DMS53 (cell line): ENCODE measurements at places on chromosomes 16 and 17.

DNA sequence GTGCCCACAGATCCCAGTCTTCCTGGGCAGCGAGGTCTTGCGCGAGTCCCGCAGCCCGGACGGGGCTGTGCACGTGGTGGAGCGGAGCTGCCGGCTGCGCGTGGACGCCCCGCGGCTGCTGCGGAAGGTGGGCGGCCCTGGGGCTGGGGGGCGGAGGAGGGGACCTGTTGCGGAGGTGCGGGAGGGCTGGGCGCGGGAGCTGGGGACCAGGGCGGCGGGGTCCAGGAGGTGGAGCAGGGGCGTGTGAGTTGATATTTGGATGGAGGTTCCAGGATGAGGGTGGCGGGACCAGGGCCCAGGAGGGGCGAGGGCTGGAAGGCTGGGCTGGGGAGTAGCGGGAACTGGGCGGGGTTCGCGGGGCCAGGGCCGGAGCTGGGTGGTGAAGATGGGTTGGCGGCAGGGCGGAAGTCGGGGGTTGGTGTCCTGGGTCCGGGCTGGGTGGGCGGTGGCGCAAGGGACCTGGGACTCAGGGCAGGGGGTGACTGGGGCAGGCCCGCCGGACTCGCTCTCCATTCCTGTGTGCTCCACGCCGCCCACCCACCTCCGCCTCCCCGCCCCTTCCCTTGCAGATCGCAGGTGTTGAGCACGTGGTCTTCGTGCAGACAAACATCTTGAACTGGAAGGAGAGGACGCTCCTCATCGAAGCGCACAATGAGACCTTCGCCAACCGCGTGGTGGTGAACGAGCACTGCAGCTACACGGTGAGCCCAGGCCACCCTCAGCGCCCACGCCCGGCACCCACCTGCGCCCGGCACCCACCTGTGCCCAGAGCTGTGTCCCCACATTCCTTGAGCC, 29.6 kb downstream of the SEC14L5 start:
- peak; percentile 51 for DNase-seq

DNA sequence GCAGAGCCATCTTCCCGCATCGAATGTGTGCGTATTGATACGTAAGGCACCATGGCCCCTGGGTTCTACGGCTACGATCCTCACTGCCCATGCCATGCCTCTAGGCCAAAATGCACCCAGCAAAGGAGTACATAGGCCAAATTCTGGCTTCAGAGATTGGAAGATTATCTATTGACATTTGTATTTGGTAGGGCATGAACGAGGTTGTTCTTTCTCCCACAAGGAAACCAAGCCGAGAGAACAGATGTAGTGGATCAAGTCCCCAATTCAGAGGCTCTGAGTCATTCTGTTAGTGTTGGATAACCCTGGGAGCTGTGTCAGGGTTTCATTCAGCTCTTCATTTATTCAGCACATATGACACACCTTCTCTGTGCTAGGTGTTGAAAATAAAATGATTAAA, 36.5 kb downstream of the HOXB1 start:
- peak; percentile 41 for DNase-seq

DNA sequence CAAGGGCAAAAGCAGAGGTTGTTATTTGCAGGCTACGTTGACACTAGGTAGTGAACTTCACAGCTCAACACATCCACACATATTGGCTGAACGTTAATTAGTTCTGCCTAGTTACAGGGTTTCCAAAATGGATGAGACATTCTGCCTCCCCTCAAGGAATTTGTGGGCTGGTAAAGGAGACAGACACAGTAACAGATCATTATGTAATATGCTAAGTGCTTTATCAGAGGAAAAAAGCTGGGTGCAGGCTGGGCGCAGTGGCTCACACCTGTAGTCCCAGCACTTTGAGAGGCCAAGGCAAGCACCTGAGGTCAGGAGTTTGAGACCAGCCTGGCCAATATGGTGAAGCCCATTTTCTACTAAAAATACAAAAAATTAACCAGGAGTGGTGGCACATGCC, 26.2 kb downstream of the BMERB1 start:
- DNase-seq, result no peak

GRCh38 chr16:49466881-49467280, 93.3 kb downstream of the C16orf78 start:
- DNase-seq, result no peak

DNA sequence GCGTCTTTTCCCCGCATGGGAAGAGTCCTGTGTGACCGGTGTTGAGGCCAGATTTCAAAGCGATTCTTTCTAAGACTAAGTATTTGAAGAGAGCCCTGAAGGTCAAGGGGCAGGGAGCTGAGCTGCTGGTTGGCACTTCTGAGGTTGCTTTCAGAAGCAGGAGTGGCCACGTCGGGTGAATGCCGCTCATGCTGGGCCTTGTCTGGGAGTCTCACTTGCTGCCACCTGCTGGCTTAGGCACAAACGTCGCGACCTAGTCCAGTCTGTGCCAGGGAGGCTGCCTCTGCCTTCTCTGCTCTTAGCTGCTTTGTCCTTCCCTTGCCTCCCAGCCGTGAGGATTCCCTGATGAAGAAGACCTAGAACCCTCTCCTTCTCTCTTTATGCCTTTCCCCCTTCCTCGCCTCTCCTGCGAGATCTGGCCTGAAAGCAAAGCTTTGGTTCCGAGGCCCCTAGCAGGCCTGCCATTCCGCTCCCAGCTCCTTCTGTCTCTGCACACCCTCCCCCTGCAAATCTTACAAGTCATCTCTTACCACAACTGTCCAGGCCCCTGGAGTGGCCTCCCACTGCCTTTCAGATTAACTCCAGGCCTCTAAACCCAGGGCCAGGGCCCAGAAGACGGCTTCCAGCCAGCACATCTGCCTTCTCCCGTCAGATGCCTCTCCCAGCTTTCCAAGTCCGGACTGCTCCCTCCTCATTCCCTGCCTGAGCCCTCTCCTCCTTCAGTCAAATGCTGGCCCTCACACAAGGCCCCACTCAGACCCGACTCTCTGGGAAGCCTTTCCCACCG, 11.4 kb downstream of the CTNS start:
- peak; percentile 78 for DNase-seq

- DNase-seq, result no peak
These were observed 146.0 kb downstream of the FTO start for GRCh38 chr16:53849994-53850393.

DNA sequence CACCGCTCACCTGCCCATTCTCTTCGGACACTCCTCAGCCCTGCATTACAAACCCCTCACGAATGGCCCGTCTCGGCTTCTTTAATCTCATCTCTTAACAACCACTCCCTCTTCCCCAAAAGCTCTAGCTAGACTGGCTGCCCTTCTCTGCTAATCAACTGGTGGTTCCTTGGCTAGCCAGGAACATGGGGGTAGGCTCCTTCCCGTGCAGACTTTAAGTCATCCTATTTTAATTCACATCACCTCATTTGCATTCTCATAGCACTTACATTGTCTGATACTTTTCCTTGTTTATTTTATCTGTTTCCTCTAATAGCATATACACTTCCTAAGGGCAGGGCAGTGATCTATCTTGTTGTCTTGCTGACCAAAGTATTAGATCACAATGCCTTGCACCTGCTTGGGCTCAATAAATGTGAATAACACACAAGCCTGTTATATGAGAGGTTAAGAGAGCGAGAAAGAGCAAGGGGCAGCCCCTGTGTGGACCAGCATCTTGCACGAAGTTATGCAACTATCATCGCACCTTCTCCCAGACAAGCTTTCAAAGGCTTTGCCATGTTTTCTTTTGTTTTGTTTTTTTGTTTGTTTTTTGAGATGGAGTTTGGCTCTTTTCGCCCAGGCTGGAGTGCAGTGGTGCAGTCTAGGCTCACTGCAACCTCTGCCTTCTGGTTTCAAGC, 9.8 kb downstream of the TP53 start:
- DNase-seq, result no peak

DNA sequence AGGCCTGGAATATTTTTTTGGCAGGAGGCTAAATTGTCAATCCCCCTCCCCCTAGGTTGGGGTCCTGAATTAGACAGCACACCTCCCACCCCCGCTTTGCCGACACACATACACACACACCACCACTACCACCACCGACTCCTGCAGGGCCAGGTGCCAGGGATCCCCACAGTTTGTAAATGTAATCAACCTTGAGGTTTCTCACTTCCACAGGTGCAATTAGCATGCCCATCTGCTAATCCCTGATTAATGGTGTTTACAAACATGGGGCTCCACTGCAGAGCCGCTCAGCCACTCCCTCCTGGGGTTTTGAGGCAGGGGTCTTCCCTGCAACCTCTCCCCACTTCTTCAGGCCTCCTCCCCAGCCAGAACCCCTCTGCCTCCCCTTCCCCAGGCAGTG, 11.8 kb downstream of the MRM1 start:
- no peak for DNase-seq

GRCh38 chr16:67394155-67395104, 1.1 kb upstream of the TPPP3 start:
- DNase-seq, result peak; percentile 30

GRCh38 chr17:81002409-81003361, 11.0 kb downstream of the CHMP6 start:
- DNase-seq, result peak; percentile 80

DNA sequence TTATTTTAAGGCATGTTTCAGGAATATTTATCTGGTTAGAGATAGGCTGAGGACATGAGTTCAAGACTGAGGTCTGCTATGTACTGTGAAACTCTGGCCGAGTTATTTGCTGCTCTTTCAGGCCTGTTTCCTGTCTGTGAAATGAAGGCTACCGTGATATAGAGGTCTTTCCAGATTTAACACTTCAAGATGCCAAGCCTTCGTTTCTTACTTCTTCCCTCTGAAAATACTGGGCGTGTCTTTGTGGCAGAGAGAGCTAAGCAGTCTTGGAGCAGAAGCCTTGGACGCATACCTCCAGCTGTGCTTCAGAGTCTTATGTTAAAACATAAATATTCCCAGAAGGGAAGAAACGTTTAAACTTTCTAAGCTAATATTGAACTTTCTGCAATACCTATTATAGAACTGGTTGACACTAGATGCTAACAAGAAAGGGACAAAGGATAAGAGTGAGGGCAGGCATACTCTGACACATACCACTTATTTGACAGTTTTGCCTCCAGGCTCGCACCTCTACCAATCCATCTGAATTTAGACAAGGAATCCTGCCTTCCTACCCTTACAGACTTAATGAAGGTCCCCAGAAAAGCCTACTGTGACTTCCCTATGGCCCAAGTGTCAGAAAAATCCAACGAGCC, 17.5 kb downstream of the WIPI1 start:
- DNase-seq, result no peak

- no peak for DNase-seq
These were observed 47.4 kb downstream of the NETO2 start for GRCh38 chr16:47096297-47096696.

GRCh38 chr16:2783581-2784357, 3.6 kb downstream of the PRSS33 start:
- no peak for DNase-seq

- peak; percentile 8 for DNase-seq
These were observed 126.9 kb downstream of the PARN start for GRCh38 chr16:14502932-14503741.

GRCh38 chr16:255183-255582, 20.6 kb downstream of the RGS11 start:
- no peak for DNase-seq

DNA sequence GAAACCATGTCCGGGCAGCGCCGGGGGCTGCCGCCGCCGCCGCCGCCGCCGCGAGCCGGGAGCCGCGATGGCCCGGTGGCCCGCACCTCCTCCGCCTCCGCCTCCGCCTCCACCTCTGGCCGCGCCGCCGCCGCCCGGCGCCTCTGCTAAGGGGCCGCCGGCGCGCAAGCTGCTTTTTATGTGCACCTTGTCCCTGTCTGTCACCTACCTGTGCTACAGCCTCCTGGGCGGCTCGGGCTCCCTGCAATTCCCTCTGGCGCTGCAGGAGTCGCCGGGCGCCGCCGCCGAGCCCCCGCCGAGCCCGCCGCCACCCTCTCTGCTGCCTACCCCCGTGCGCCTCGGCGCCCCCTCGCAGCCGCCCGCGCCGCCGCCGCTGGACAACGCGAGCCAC, 587 bp downstream of the HS3ST4 start:
- DNase-seq, result no peak

- DNase-seq, result no peak
These were observed 25.8 kb downstream of the GNPTG start for GRCh38 chr16:1377406-1378010.
